ENCODE measurements at places on chromosomes 16 and 17.

- no peak for DNase-seq
Measured at GRCh38 chr16:51834133-51834532, 683.1 kb upstream of the SALL1 start.

- DNase-seq, result no peak
Measured at GRCh38 chr16:15427648-15428239, 6.6 kb upstream of the BMERB1 start.

GRCh38 chr17:80024206-80024972 lies 11.3 kb downstream of the TBC1D16 start:
- DNase-seq, result no peak

GRCh38 chr17:32955155-32955554 lies 27.2 kb downstream of the TMEM98 start:
- no peak for DNase-seq

GRCh38 chr16:31000671-31001382 lies 9.6 kb downstream of the STX1B start:
- DNase-seq, result no peak

DNA sequence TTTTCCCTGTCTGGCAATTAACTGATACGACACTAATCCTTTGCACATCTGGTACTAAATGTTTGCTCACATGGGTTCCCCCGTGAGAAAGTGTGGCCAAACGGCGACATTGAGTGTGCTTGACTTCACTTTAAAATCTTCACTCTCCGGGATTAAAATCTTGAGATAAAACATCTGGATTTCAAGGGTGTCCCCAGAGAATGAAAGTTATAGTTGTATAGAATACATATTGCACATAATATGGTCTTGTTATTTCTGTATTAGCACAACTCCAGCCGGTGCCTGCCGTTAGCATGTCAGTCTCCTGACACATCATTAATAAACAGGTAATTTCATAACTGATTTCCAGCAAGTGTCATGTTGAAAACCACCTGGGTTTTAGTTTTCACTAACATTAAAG lies 749.0 kb upstream of the SOX9 start:
- no peak for DNase-seq

- DNase-seq, result no peak
Measured at GRCh38 chr17:28272166-28272565, 46.8 kb upstream of the TMEM97 start.

DNA sequence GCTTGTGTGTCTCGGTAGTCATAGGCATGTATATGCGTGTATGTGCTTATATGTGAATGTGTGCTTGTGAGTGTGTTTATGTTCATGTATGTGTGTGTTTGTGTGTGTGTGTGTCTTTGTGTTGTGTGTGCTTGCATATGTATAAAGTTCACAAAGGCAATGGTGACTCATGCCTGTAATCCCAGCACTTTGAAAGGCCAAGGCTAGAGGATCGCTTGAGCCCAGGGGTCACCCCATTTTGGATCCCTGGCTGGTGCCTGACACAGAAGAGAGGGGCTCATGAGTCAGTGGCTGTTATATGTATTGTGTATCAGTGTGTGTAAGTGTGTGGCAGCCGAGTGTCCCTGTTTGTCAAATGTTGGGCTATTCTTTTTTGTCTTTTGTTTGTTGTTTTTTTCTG lies 69.3 kb downstream of the ABCC1 start:
- no peak for DNase-seq

DNA sequence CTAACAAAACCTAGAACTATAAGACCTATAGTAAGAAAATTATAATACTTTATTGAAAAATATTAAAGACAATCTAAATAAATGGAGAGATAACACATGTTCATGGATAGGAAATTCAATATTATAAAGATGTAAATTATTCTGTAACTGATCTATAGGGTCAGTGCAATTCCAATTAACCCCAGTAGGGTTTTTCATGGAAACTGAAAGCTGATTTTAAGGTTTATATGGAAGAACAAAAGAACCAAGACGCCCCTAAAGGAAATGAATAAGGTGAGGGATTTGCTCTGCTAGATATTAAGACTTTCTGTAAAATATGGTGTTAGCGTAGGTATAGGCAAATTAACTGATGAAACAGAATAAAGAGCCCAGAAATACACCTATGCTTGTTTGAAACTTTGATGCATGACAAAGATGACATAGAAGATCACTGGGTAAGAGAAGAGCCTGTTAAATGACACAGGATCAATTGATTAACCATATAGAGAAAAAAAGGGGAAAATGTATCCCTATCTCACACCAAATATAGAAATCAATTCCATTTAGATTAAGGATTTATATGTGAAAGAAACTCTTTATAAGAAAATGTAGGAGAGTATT lies 3.0 kb downstream of the ICAM2 start:
- no peak for DNase-seq
